ENCODE measurements at places on chromosomes 12 and 14.
A peak's percentile ranks its signal among the peaks of the same experiment; 100 is the strongest.

- no peak for DNase-seq
Observed at GRCh38 chr12:53094394-53094787, 3.1 kb upstream of the IGFBP6 start.

GRCh38 chr12:10849425-10849878, at the start of gene PRR4:
Gene PRR4, minus strand, starts transcription at chr12:10849475. Its CDS starts 38 bp downstream, at chr12:10849437.
- no peak for DNase-seq

DNA sequence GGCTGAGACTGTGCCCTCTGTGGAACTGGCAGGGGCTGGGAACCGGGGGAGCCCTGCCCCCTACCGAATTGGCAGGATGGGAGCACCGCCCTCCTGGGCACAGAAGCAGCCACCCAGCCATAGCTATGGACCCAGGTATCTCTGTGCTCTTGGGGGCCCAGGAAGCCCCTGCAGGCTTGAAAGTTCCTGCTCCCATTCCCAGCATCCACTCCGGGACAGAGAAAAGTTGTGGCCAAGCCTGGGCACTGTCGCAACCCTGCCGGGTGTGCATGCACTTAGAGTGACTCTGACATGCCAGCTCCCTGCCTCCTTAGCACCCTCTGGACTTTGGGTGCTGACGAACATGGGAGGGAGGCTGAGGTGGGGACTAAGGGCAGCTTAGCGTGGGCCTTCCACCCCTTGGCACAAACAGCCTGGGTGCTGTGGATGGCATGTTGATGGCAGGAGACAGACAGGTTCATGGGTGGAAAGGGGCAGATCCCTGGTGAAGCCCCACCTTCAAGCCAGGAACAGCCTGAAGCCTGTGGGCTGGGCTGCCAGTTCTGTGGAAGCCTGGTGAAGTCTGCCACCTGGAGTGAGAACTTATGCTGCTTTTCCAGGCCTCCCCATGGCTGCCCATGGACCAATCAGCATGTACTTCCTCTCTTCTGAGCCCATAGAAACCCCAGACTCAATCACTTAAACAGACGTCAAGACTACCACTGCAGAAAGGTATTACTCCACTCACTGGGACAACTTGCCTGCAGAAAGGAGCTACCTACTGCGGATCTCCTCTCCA, 279.0 kb downstream of the ATXN7L3B start:
- DNase-seq, result no peak

GRCh38 chr12:24608637-24609285, 340.1 kb downstream of the BCAT1 start:
- DNase-seq, result no peak

GRCh38 chr12:49335118-49335954, 1.7 kb downstream of the C1QL4 start:
- no peak for DNase-seq

DNA sequence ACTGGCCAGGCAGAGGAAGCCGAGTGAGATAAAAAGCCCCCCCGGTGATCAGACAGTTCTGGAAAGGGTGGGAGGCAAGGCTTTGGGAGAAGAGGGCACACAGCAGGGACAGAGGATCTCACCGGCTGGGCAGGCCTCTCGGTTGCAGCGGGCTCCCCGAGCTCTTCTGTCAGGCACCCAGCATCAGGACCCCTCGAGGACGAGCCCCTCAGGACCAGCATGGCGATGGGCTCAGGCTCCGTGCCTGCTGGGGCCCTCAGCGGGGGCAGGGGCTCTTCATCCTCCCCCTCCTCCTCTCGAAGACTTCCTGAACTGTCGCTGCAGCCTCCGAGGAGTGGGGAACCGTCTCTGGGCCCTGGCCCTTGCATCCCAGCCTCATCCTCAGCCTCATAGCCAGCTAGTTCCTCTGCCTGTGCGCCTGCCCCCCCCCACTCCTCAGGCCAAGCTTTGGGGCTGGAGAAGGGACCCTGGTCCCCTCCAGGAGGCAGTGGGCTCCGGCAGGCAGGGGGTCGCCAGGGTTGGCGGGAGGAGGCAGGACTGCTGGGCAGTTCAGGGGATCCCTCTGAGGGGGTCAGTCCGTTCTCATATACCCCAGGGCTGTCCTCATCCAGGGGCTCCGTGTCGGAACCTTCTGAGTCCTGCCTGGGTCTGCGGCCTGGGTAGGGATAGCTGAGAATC, 3.4 kb upstream of the AP1G2 start:
- DNase-seq, result no peak

- no peak for DNase-seq
Observed at GRCh38 chr12:116718655-116719454, 19.0 kb downstream of the SPRING1 start.

DNA sequence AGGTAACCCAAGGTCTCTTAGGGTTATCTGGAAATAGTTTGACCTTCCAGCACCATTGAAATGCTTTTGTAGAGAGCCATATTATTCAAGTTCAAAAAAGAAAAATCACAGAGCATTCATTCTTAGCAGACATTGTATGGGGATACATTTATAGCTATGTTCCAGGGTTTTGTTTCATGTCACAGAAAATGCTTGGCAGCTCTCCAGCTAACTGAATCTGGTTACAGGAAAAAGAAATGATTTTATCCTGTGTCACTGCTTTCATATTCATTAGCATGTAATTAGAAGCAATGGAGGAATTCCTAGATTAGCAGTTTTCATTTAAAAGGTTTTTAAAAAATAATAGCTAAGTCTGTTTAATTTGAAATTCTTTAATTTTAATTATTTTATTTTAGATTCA, 78.9 kb downstream of the SNAPC1 start:
- no peak for DNase-seq

- DNase-seq, result peak; percentile 32
Observed at GRCh38 chr12:111444314-111444924, 38.7 kb downstream of the SH2B3 start.

GRCh38 chr14:76261371-76261811, 109.7 kb downstream of the GPATCH2L start:
- no peak for DNase-seq

- no peak for DNase-seq
Observed at GRCh38 chr12:26122061-26122680, 2.7 kb downstream of the BHLHE41 start.

- no peak for DNase-seq
Observed at GRCh38 chr12:41108032-41108431, 80.1 kb upstream of the PDZRN4 start.

GRCh38 chr12:131425112-131426075, 285.5 kb upstream of the SFSWAP start:
- DNase-seq, result no peak

GRCh38 chr14:31410048-31410650, 10.2 kb downstream of the HEATR5A start:
- no peak for DNase-seq

DNA sequence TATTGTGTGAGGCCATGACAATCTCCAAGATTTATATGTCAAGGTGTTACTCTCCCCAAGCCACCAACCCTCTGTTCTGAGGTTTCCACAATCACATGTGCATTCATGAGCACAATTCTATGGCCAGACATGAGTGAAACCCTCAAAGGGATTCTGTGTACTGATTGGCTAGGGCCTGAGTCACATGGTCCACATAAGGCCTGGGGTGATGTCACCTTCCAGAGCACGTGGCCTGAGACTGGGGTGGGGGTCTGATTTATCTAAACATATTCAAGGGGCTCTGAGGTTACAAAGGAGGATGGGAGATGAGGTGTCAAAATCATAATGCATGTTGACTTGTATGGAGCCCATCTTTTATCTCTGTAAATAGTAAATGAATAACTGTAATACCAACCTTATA, 1369.9 kb upstream of the TMEM132C start:
- no peak for DNase-seq

DNA sequence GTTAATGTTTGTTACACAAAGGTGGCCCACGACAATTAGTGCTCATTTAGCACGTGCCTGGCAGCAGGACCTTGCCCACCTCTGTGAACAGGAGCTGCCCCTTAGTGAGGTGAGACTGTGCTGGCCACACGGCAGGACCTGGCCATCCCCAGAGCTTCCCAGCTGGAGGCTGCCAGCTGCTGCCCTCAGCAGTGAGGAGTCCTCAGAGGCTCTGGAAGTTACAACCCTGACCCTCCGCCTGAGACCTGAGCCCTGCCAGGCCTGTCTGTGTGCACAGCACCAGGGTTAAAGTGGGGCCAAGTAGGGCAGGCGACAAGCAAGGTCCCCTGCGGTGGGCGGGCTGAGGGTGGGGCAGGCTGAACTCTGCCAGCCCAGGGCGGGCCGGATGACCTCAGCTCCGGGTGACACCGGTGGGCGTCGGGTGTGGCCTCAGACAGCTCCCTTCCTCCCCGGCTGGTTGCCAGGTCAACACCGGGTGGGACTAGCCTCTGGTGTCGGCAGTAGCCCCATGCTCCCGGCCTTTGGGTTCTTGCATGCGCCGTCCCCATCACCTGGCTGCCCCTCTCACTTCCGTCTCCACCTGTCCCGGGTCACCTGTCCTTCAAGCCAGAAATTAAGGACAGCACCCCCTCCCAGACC, 9.2 kb upstream of the LBHD2 start:
- DNase-seq, result no peak

GRCh38 chr14:103143506-103143905, 20.2 kb downstream of the TNFAIP2 start:
- DNase-seq, result no peak

- DNase-seq, result no peak
Observed at GRCh38 chr12:47900131-47901062, 4.4 kb downstream of the VDR start.

DNA sequence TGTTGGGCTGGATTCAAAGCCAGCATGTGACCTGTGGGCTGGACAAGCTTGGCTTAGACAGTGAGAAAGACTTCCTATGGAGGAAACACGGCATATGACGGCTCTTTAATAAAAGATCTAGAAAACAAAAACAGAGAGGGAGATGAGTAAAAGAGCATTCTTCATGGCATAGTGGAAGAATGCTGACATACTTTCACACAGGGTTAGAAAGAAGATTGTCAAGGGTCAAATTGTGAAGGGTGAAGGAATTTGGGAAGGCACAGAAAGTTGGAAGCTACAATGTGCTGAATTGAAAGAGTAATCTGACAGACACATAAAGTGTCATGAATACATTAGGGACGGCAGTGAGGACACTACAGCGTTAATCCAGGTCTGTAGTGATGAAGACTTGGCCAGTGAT, 63.4 kb downstream of the GALNT4 start:
- no peak for DNase-seq

- no peak for DNase-seq
Observed at GRCh38 chr12:15265875-15266274, 44.7 kb upstream of the RERG start.

DNA sequence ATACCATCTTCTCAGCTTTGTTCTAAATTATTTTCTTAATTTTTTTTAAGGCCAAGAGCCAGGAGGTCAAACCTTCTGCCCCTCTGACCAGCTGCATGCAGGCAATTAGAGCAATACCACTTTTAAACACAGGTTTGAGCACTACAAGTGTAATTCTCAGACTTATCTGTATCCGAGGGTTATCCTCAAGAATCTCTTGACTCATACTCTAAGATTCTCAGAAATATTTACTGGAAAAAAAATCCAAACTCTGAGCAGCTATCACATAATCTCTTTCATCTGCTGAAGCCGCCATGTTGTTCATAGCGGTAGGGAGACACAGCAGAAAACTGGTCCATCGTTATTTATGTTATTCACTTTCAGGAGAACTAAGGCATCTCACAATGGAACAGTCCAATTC, 27.4 kb upstream of the PTHLH start:
- DNase-seq, result no peak

DNA sequence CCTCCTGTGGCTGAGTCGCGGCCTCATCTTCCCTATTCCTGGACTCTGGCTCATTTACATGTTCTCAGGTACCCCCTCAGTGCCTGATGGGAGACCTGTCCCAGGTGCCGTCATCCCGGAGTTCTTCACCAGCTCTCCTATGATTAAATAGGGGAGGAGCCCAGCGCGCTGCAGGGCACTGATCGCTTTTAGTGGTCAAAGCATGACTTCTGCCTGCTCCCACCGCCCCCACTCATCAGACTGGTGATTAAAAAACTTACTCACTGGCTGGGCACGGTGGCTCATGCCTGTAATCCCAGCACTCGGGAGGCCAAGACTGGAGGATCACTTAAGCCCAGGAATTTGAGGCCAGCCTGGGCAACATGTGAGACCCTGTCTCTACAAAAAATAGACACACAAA, 85.9 kb downstream of the FOXN4 start:
- no peak for DNase-seq

DNA sequence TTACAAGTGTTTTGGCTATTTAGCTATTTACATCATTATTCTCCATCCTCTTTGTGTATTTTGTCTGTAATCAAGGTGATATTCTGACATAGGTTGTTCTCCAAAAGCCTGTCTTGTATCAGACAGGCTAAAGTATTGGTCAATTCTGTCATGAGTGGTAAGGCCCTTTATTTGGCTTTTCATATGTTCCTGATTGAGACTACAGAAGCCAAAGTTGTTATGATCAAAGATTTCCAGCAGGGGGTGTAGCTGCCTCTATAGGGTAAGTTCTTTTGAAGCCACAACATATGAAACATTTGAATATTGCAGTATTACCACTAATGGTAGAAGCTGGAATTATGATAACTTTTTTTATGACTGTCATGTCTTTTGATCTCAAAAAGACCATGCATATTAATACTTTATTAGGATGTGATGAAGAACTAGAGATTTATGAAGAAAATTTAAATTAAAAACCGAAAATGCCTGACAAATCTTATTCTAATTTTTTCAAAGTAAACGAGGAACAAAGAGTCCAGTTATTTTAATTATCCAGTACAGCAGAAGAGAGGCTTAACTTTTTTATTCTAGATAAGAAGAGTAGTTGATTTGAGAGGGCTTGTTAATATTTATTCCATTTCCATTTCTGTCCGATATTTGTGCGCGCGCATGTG, 3.4 kb upstream of the ARHGAP5 start:
- DNase-seq, result no peak

GRCh38 chr14:100900837-100901390, 2.6 kb downstream of the RTL1 start:
- DNase-seq, result no peak

DNA sequence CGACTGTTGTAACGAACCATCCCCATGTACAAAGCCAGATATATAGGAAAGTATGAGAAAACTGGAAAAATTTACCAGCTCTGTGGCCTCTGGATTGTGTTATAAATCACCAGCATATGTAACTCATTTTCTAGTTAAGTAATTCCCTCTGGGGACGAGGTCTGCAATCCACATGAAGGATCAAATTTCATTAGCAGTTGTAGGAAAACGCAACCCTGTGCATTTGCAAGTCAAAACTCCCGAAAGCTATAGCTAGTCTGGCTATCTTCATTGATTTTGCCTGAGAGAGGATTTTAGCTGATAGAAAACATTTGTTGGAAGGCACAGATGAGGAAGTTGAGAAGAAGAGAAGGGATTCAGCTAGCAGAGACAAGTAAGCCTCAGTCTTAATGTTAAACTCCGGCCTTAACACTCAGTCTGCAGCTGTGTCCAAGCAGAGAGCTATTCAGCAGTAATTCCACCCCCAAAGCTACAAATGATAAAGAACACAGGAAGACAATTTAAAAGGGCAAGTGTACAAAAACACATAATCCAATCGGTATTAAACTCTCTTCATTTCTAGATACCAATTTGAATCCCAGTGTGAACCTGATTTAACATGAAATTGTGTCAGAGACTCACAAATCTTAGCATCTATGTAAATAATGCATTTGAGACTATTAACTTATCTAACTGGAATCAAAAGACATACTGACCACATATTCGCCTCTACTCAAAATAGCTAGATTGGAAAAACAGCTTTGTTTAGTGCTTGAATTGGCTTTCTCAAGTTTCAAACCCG, 54.2 kb upstream of the CERS5 start:
- no peak for DNase-seq

- DNase-seq, result no peak
Observed at GRCh38 chr14:58104808-58105207, 47.2 kb downstream of the ARMH4 start.

- DNase-seq, result no peak
Observed at GRCh38 chr12:105864316-105864715, 274.4 kb downstream of the NUAK1 start.
